T-helper 2 cell (primary cell): ENCODE measurements at places on chromosomes 16 and 17.

GRCh38 chr16:88534638-88535190 lies 35.5 kb upstream of the ZC3H18 start:
- no peak for DNase-seq

GRCh38 chr16:83843657-83844056 lies 35.9 kb downstream of the HSBP1 start:
- no peak for DNase-seq

GRCh38 chr17:37664214-37664613 lies 21.0 kb upstream of the DDX52 start:
- no peak for DNase-seq

- no peak for DNase-seq
Measured at GRCh38 chr17:3543453-3543852, 14.2 kb downstream of the TRPV3 start.

GRCh38 chr16:87425941-87426340 lies 33.8 kb downstream of the MAP1LC3B start:
- no peak for DNase-seq

DNA sequence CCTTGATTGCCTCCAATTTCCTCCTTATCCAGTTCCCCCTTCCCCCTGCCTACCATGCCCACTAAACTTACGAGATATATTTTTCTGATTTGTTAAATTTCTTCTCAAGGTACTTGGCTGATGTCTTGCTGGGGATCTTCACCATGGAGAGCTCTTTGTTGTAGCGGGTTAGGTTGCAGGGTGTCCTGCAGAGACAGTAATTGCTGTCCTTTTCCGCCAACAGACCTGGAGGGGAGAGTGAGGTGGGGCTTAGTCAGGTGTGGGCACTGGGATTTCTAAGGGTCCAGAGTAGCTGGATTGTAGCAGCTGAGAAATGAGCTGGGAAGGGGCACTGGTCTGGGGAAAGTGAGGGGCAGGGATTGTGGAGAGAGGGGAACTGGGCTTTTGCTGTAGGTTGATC lies 32.1 kb downstream of the SPACA3 start:
- DNase-seq, result no peak

DNA sequence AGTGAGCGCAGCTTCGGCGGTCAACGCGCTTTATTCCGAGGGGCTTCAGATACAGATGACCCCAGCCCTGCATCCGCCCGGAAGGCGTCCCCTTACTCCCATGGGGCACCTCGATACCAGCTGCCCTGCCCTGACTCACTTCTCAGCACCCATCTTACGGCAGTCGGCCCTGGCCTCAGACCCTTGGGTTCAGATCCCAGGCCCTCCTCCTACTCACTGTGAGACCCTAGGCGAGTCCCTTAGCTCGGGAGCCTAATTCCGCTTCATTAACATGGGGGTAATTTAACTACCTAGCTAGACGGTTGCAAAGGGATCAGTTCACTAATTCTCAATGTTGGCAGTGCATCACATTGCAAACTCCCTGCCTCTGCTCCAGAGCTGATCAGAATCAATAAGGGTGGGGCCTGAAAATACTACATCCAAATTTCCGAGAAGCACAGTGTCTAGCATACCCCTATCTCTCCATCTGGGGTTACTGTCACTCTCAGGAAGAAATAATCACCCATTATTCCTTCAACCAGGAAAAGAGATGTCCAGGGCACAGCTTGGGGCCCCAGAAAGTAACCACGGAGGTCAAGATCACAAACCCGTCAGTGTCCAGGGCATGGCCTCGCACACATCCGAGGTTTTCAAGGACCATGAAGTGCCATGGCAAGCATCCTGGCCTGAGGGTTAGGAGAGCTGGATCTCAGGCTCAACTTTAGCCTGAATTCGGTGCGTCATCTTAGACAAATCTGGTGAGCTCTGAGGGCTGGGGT lies 415 bp upstream of the FLOT2 start:
- DNase-seq, result peak; percentile 60

DNA sequence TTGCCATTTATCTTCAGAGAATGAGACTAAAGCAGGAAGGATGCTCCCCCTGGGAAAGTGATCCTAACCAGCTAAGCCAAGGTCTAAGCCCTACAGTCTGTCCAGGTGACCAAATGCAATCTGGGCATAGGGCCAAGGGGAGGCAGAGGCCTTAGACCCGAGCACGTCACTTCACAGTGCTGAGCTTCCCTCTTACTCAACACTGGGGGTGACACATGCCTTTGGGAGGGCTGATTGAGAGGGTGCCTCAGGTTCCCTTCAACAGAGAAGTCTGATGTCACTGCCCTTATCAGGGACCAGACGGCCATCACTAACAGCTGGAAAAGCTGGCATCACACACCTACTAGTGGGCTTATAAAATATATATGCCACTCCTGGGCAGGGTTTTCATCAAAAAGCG lies 4.0 kb downstream of the CIAO2B start:
- no peak for DNase-seq

- peak; percentile 80 for DNase-seq
Measured at GRCh38 chr17:63699638-63700527, at the start of gene LIMD2. Gene LIMD2 (minus strand): TSS chr17:63700125. CDS start chr17:63699298, 827 bp downstream.
